D341Med (cell line): ENCODE measurements at places on chromosomes 4 and X.

DNA sequence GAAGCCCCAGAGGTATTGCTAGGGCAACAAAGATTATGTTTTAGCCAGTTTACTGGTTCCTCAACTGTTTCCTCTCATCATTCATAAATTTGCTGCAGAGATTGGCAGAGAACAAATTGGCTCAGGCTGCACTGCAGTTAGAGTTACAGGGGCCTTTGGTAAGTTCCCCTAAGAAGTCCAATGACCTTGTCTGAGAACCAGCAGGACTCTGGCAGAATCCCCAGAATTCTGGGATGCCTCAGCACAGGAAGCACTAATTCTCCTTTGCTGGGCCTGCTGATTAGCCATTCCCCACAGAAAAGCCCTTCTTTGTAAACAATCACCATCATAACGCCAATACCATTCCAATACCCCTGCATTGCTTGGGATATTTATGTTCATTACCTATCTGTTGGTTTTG, 151.3 kb downstream of the USP46 start:
- no peak for DNase-seq

DNA sequence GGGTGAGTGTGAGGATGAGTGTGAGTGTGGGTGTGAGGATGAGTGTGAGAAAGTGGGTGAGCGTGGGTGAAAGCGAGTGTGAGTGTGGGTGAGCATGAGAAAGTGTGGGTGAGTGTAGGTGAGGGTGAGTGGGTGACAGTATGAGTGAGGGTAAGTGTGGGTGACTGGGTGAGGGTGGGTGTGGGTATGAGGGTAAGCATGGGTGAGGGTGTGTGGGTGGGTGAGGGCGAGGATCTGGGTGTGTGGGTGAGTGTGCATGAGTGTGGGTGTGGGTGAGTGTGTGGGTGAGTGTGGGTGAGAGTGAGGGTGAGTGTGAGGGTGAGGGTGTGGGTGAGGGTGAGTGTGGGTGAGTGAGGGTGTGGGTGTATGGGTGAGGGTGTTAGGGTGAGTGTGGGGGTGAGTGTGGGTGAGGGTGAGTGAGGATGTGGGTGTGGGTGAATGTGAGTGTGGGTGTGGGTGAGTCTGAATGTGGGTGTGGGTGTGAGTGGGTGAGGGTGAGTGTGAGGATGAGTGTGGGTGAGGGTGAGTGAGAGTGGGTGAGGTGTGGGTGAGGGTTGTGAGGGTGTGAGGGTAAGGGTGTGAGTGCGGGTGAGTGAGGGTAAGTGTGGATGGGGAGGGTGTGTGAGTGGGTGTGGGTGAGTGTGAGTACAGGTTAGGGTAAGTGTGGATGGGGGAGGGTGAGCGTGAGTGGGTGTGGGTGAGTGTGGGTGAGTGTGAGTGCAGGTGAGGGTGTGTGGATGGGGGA, 48.9 kb downstream of the ING2 start:
- no peak for DNase-seq

- no peak for DNase-seq
Observed at GRCh38 chr4:87240341-87240740, 19.9 kb upstream of the KLHL8 start.

DNA sequence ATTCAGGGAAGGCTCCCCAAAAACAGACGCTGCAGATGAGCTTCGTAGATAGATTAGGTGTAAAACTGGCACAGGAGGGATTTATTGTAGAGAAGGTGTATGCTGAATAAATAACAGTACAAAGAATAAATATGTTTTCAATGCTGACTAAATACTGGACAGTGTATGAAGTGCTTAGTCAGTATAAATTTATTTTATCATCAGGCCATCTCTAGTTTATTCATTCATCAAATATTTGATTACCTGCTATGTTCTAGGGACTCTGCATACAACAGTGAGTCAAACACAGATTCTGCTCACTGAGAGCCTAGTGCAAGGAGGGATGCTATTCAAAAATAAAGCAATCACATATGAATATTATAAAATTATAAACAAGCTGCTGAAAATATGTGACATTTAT, 63.6 kb upstream of the TSPAN5 start:
- no peak for DNase-seq

DNA sequence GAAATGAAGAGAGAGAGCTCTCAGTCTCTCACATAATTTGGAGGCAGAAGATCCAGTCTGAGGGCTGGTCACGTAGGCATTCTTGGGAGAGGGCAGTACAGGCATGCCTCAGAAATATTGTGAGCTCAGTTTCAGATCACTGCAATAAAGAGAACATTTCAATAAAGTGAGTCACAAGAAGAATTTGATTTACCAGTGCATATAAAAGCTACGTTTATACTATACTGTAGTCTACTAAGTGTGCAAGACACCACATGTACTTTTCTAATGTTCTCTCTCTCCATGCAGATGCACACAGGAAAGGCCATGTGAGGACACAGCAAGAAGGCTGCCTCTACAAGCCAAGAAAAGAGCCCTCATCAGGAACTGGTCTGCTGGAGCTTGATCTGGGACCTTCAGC, 583.5 kb upstream of the FAT1 start:
- no peak for DNase-seq

GRCh38 chr4:83748711-83749110, 212.8 kb downstream of the GPAT3 start:
- DNase-seq = no peak

GRCh38 chr4:111400741-111401140, 744.5 kb upstream of the FAM241A start:
- DNase-seq = no peak

GRCh38 chr4:40848940-40849339, 99.2 kb downstream of the NSUN7 start:
- DNase-seq = no peak

DNA sequence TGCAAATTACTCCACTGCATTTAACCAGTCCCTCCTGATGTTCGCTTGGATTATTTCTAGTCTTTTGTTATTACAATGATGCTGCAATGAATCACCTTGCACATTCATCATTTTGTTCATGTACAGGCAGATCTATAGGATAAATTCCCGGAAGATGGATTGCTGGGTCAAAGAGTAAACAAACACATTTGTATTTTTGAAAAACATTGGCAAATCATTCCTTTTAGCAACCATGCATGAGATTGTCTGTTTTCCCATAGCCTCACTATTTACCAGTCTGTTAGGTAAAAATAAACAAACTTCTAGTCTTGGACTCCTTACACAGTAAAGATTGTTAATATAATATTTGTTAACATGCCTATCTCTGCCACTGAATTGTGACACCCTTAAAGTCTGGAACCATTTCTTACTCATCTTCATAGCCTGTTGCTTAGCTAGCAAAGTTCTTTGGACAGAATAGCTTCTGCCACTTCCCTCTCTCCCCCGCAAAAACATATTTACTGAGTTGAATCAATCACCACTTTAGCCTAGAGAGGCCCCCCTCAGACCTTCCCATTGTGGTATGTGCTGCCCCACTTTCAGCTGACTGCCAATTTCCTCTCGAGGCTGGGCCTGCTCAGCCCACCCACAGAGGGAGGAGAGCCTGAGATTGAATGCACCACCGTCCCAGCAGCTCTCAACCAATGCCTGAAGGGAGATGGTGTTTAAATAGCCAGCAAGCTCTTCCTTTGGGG, 108.4 kb upstream of the ATXN3L start:
- DNase-seq = no peak

DNA sequence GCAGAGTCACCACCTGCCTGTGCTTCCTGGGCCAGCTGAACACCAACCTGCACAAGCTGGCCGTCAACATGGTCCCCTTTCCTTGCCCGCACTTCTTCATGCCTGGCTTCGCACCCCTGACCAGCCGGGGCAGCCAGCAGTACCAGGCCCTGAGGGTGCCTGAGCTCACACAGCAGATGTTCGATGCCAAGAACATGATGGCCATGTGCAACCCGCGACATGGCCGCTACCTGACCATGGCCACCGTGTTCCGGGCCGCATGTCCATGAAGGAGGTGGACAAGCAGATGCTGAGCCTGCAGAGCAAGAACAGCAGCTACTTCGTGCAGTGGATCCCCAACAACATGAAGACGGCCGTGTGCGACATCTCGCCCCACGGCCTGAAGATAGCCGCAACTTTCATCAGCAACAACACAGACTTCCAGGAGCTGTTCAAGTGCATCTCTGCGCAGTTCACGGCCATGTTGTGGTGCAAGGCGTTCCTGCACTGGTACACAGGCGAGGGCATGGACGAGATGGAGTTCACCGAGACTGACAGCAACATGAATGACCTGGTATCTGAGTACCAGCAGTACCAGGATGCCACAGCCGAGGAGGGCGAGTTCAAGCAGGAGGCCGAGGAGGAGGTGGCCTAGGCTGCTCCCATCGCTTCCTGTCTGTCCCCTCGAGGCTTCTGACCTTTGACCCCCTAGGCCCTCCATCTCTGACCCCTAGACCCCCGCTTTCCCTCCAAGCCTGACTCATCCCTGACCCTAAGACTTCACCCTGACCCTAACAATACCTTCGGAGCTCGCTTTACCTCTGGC, 170.3 kb downstream of the THOC2 start:
- DNase-seq = no peak
